ENCODE measurements at places on chromosomes 7 and 10. TPM values are rescaled to one million over a fixed set of nuclear protein-coding genes. Genes with fewer than 3 reads are reported as not detected.

The ALOX5 gene
- total RNA-seq, result not detected

The INHBA gene
- 5.5 TPM for total RNA-seq

The ABCB4 gene
- total RNA-seq, result 0.43 TPM

The AOC1 gene
- not detected for total RNA-seq

The PRPS1L1 gene
- total RNA-seq, result not detected

The LIPN gene
- not detected for total RNA-seq

The SUN3 gene
- total RNA-seq, result not detected

The BLOC1S2 gene
- 56.7 TPM for total RNA-seq

The FBXL13 gene
- total RNA-seq, result 0.43 TPM

The TMEM213 gene
- not detected for total RNA-seq

The ASB4 gene
- not detected for total RNA-seq

The MGAM2 gene
- not detected for total RNA-seq

The DNAJC30 gene
- 5.7 TPM for total RNA-seq

The MYL7 gene
- not detected for total RNA-seq

The MPP7 gene
- not detected for total RNA-seq

The LRRN3 gene
- 0.43 TPM for total RNA-seq

The LRRD1 gene
- not detected for total RNA-seq

The CH25H gene
- total RNA-seq, result 34.9 TPM

The GUSB gene
- total RNA-seq, result 22.9 TPM

The MLXIPL gene
- total RNA-seq, result not detected

The ASAH2 gene
- total RNA-seq, result not detected
